ENCODE measurements at places on chromosomes 4 and X.
A peak's percentile ranks its signal among the peaks of the same experiment; 100 is the strongest.

GRCh38 chr4:1099684-1100335, 13.6 kb downstream of the RNF212 start:
- DNase-seq = no peak

DNA sequence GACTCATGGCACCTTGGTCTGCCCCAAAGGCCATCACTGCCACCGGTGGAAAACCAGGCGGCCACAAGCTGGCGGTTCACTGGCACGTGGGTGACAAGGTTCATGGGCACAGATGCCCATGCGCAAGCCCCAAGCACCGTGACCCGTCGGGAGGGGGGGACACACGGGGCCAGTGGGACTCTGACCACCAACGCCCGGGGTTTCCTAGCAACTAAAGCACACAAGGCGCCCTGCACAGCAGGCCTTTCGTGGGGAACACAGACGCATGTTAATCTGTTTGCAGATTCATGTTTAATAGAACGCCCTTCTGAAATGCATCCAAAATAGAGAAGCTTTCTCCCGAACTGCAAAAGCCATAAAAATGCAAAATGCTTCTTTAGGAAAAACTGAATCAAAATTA, 43.9 kb downstream of the FAM53A start:
- no peak for DNase-seq

- no peak for DNase-seq
Observed at GRCh38 chr4:121950212-121950679, 1.6 kb downstream of the TRPC3 start.

GRCh38 chr4:151883747-151884146, 122.9 kb upstream of the GATB start:
- DNase-seq = no peak

- DNase-seq = peak; percentile 24
Observed at GRCh38 chr4:9835430-9835829, 54.0 kb downstream of the DRD5 start.

GRCh38 chr4:83009529-83009928, 1.1 kb downstream of the LIN54 start:
- DNase-seq = no peak
